ENCODE measurements at places on chromosomes 1 and 21. TPM values are rescaled to one million over a fixed set of nuclear protein-coding genes. Genes with fewer than 3 reads are reported as not detected.

TMPRSS3 gene
- total RNA-seq = not detected

ASPM gene
- total RNA-seq = 0.37 TPM

ERG gene
- 28.6 TPM for total RNA-seq

AGT gene
- 57.0 TPM for total RNA-seq

SPRR2G gene
- not detected for total RNA-seq

ACTL8 gene
- total RNA-seq = not detected

LCE1F gene
- total RNA-seq = not detected

FOXD2 gene
- 0.19 TPM for total RNA-seq

PLA2G2A gene
- 2,023 TPM for total RNA-seq

ATP1A4 gene
- total RNA-seq = not detected

C1orf216 gene
- 18.0 TPM for total RNA-seq

LCE1C gene
- not detected for total RNA-seq

- peak; percentile 73 for DNase-seq
These were observed 20.7 kb downstream of the AGPAT3 start for GRCh38 chr21:43885721-43886120.

DNA sequence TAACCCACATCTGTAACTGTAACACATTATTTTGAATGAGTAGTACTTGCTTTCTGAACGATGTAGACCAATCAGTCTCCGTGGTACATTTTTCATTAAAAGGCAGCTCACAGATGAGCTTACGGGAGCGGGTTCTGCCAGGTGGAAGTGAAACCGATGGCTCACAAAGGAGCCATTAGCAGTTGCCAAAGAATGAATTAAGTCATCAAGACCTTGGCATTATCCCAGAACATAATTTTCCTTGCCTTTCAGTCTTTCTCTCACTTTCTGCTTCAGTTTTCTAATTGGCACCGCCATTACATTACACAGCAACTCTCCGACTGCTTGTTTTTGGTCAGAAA lies 33.5 kb upstream of the UTS2 start:
- no peak for DNase-seq

- no peak for DNase-seq
These were observed 20.3 kb downstream of the PTGS2 start for GRCh38 chr1:186659890-186660341.

- no peak for DNase-seq
These were observed 53.5 kb downstream of the OLFM3 start for GRCh38 chr1:101943237-101943636.

DNA sequence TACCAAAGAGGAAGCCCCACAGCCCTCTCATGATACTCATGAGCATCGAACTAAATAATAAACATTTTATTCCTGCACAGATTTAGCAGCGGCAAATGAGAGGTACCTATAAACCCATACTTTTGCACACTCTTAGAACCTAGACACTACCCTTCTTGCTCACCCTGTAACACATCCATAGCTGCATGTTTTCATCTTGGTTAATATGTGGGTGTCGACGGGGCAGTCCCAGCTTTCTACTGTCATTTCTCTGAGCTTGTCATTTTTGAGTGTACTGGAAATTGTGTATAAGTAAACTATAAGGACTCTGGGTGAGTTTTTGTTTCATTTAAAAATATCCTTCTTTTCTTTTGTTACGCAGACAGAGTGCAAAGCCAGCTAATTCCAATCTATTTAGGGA lies 25.5 kb downstream of the OVGP1 start:
- DNase-seq = no peak

DNA sequence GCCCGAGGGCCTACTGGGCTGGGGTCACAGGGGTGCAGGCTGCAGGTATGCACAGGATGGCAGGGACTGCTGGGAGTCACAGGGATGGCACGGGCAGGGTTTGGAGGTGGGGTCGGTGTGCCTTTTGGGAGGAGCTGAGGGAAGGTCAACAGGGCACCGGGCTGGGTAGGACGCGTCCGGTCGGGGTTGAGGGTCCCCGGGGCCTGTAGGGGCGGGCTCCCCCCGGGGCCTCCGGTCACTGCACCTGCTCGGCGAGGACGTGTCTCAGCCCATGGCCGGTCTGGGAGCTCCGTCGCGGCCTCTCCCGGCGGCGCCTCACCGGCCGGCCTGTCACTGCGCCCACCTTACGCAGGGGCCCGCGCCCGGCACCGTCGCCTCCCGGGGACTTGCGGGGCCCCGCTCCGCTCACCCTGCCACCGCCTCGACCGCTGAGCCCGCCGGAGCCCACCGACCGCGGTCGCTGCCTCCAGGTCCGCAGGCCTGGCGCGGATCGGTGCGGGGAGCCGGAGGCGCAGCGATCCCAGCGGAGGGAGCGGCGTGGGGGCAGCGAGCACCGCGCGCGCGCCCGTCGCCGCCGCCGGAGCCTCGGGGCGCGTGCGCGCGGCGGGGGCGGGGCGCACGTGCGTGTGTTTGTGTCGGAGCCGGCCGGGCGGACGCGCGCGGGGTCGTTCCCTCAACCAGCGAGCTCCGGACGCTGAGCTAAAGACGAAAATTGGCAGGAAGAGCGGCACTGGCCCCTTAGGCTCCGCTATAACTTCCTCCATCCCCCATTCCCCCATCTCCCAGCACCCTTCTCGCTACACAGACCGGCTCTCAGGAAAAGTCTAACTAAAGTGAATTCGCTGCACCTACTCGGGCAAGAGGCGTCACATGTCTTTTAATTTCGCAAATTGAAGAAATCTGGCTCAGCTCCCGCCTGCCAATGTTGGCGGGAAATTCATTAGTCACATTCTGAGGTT lies at the start of gene AMIGO1:
Gene AMIGO1, minus strand, starts transcription at position 552 of the 959 bp plus-strand sequence. CDS start 815 bp downstream, outside the sequence.
- DNase-seq = no peak

GRCh38 chr1:58627221-58627620 lies 50.2 kb upstream of the TACSTD2 start:
- no peak for DNase-seq

GRCh38 chr1:182599339-182599738 lies 4.8 kb downstream of the RGS16 start:
- no peak for DNase-seq

DNA sequence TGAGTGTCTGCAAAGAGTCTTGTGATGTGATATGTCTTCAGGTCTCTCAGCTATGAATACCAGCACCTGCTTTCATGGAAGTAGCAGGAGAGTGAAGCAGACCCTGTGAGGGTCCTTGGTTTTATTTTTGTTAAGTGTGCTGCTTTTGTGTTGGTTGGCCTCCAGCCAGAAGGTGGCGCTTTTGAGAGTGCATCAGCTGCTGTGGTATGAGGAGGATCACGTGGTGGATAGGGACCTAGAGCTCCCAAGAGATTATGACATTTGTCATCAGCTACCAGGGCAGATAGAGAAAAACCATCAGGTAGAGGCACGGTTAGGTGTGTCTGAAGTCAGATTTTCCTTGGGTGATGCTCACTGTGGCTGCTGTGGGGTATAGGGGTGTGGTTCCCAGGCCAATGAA lies 1232.1 kb downstream of the MRPL39 start:
- DNase-seq = no peak

GRCh38 chr1:45713711-45714110 lies 25.7 kb downstream of the TMEM69 start:
- DNase-seq = no peak

GRCh38 chr1:230844561-230844960 lies 23.8 kb downstream of the C1orf198 start:
- DNase-seq = no peak

DNA sequence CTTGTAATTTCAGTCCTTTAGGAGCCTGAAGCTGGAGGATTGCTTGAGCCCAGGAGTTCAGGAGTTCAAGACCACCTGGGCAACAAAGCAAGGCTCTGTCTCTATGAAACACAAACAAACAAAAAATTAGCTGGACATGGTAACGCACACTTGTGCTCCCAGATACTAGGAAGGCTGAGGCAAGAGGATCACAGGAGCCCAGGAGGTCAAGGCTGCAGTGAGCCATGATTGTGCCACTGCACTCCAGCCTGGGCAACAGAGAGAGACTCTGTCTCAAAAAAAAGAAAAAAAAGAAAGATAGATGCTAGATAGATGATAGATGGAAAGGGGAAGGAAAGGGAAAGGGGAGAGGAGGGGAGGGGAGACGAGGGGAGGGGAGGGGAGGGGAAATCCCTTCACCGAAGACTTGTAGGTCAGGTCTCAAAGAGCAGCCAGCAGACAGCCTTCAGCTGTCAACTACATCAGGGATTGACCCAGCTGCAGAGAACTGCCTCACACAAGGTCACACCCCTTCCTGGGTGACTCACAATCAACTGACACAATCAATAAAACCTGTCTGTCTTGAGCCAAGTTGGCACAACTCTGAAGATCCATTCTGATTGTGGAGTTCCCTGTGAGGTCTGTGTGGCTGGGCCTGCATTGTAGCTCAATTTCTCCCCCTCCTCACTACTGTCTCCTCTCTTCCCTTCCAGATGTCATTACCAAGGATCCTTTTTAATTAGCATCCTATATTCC lies 200.6 kb downstream of the RGS7 start:
- DNase-seq = no peak

DNA sequence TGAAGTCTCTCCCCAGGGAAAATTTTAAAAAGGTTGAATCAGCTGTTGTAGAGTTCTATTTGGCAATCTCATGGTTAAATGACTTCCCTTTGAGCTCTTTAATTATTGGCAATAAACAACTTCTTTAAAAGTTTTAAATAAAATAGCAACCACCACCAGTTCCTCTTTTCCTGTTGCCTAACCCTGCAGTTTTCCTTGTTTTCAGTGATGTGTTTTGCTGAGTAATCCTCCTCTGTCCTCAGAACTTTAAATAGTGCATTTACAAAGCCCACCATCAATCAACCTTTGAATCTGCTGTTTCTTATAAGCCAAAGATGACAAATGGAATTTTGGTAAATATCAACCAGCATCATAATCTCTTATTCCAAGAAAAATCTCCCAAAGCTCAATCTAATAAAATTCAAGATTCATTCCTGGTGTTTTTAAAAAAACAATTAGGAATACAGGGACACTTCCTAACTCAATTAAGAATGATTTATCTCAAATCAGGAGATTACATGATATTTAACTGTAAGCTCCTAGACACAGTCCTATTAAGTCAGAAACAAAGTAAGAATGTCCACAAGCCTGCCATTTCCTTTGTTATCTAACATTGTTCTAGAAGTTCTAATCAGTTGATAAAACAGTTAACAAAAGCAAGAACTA lies 14.8 kb downstream of the AVPR1B start:
- no peak for DNase-seq

- no peak for DNase-seq
These were observed 39.0 kb upstream of the ATP1A1 start for GRCh38 chr1:116334015-116334547.

DNA sequence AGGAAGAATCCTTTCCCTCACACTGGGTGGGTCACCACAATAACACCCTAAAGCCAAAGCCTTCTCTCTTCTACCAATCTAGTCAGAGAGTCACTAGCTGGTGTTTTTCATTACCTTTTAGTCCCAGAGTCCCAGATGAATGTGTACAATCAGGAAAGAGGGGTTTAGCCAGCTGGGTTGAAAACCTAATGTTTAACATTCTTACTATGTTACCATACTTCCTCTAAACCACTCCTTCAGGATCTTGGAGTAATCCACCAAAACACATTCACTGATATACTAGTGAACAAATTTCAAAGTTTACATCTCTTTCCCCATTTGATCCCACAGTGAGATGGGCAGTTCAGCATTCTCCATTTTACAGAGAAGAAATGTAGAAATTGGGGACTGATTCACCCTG lies 9.7 kb downstream of the LPAR3 start:
- no peak for DNase-seq

DNA sequence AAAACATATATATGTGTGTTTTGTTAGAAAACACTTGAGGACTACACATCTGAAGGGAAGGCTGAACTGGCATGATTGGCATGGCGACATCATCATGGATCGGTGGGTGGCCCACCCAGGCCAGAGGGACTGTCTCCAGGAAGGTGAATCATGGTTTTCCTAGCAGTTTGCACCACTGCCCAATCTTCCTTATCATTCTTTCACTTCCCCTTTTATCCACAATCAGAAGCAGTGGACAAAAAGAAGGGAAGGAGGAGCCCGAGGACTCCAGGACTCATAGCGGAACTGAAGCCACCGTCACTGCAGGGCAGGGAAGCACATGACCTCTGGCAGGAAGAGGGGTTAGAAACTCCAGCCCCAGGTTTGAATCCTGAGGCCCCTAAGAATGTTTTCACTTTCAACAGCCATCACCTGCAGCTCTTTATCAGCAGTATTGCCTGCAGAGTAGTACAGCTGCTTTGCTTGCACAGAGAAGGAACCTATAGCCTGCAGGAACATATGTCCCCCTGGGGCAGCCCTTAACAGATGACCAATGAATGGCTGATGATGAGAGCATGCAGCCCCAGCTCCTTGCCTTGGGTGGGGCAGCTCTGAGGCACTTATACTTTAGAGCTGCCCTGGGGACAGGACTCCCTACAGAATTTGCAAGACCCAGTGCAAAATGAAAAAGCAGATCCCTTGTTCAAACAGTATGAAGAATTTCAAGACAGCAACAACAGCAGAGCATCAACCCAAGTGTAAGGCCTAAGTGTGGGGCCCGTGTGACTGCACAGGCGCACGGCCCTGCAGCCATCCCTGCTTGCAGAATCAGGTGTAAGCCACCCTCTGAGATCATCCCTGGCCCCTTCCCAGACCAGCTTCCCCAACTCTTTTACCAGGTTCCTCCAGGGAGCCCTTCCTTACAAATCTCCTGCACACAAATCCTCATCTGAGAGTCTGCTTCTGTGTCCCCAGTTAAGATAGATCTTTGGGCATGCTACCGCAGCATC lies 241.8 kb upstream of the IRF2BP2 start:
- DNase-seq = no peak

GRCh38 chr1:147717051-147717705 lies 43.2 kb downstream of the GJA5 start:
- DNase-seq = no peak

DNA sequence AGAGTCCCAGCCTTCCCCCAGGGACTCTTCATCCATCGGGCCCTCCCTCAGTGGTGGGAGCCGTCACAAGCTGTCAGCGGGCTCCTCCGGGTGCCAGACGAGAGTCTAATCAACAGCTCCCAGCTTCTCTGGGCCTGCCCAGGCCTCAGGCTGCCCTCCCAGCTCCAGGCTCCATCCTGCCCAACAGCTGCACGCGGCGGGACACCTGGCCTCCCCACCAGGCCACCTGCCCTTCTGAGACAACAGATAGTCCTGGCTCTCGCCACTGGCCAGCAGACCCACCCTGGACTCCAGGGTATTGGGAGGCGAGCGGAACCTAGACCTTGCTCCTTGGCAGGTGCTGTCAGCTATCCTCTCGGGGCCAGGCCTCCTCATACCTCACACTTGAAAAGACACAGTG lies 3.1 kb downstream of the WNT4 start:
- no peak for DNase-seq

DNA sequence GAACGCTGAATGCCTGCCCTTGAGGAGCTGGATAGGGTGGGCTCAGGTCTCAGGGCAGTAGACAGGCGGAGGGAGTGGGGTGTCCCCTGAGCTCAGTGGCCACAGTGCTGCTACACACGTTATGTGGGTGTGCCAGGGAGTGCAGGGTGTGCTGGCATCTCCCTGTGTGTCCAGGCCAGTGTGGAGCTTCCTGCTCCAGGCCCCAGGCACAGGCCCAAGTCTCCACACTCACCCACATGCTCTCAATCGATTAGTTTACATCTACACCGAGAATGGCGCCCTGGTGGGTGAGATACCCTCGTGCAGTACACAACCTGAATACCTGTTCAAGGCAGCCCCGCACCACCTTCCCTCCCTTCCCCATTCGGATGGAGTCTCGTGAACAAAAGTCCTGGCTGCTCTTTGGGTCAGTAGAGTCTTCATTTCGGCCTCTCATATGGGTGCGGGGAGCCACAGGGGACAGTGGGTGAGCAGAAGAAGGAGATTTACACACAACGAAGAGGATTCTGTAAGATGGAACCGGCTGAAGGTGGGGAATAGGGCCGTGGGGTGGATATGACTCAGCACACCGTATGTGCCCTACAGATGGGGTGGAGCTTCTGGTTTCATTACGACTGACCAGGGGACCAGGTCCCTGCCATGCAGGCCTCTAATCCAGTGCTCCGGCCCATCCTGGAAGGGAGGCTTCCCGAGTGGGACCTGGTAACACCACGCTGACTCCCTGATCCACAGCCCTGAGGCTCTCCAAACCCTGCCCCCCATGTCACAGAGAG lies 93.3 kb downstream of the SPSB1 start:
- DNase-seq = no peak
